ENCODE measurements at places on chromosomes 3 and 15.

DNA sequence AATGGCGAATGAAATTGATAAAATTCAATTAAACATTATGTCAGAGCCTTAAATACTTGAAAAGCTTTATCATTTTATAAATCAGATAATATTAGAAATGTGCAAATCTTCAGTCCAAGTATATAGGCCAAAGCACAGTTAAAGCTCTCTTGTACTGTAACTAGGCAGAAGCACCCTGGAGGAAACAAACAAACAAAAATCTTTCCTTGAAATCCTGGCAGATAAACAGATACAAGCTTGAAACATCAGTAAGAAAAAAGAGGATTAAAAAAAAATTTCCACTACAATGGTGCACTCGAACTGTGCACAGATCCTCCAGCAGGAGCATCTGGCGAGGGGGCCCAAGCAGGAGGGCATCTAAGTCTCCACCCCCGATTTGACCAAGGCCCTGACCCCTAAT is 166.6 kb downstream of the PLD1 start:
- no peak for DNase-seq

DNA sequence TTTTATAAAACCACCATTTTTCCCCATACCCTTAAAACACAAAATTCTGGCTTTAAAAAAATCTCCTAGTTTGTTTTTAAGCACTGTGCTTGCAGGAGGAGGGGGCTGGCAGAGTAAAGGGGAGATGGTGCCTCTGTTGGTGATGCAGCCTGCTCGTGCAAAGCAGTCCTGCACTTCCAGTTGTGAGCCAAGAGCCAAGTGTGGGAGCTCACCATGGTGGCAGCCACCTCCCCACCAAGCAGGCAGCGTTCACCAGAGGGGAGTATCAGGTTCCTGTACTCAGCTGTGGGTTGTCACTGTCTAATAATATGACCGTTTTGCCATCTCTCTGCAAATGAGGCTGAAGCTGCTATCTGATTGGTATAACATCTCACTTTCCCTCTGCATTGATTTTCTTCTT is 164.8 kb downstream of the SYNPR start:
- DNase-seq = no peak

GRCh38 chr3:22634433-22634832 is 568.7 kb upstream of the UBE2E2 start:
- no peak for DNase-seq

DNA sequence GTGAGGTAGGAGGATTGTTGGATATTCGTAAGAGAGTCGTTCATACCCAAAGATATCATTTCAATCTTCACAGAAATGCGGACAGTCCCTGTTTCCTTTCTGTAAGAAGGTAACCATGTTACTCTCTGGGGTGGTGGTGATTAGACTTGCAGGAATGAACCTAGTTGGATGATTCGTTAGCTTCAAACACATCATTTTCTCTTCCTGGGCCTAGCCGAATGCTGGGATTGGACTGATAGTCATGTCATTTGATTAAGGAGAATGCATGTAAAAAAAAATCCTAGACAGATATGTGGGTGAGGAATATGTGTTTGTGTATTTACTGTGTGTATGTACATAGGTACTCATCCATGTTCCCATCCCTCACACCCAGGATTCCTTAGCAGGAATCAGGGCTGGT is 12.4 kb downstream of the SLCO3A1 start:
- no peak for DNase-seq

DNA sequence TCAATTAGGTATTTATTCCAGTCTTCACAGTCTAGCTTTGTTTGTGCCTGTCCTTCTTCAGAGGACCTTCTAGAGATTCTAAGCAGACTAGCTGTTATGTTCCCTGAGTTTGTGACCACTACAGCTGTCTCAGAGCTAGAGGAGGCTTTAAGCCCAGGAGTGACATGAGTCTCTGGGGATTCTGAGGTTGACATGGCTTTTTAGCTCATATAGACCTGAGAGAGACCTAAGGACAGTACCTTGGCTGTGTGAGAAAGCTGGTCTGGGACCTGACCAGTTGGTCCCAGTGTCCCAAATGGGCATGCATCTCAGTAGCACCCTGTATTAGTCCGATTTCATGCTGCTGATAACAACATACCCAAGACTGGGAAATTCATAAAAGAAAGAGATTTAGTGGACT is 330.2 kb downstream of the DIPK2A start:
- no peak for DNase-seq

GRCh38 chr3:148158210-148158609 is 539.5 kb upstream of the AGTR1 start:
- DNase-seq = no peak

Data from activated CD8-positive, alpha-beta memory T cell treated with anti-CD3 and anti-CD28 coated beads for 1 hour (primary cell).